Germinal center (tissue), 1 donor: ENCODE measurements at places on chromosomes 5 and 9.

GRCh38 chr9:122810306-122810946 lies 10.5 kb downstream of the OR1K1 start:
- peak; percentile 76 for DNase-seq

GRCh38 chr5:61274511-61274911 lies 57.5 kb upstream of the ZSWIM6 start:
- DNase-seq, result no peak

- DNase-seq, result no peak
Observed at GRCh38 chr5:174083056-174083827, 37.7 kb downstream of the NSG2 start.

DNA sequence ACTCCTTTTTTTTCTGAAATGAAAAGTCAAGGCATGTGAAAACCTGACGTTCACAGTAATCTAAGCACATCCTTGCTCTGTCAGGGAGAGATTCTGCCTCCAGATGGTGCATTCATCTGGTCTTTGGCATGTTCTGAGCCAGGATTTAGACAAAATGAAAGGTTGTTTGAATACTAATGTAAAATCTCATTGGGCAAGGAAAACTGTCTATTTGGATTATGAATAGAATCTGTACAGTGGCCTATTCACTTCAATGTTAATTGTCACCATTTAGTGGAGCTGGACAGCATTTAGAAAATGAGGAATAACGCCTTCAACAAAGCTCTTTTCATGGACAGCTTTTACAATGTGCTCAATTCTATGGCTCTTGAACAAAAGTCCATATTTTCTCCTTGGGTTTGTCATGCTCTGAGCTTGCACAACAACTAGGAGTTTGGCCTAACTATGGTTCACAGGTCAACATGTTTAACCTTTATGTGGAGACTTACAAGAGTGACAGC lies 28.9 kb downstream of the ARHGEF28 start:
- no peak for DNase-seq

- no peak for DNase-seq
Observed at GRCh38 chr5:63247651-63248050, 669.0 kb downstream of the LRRC70 start.

DNA sequence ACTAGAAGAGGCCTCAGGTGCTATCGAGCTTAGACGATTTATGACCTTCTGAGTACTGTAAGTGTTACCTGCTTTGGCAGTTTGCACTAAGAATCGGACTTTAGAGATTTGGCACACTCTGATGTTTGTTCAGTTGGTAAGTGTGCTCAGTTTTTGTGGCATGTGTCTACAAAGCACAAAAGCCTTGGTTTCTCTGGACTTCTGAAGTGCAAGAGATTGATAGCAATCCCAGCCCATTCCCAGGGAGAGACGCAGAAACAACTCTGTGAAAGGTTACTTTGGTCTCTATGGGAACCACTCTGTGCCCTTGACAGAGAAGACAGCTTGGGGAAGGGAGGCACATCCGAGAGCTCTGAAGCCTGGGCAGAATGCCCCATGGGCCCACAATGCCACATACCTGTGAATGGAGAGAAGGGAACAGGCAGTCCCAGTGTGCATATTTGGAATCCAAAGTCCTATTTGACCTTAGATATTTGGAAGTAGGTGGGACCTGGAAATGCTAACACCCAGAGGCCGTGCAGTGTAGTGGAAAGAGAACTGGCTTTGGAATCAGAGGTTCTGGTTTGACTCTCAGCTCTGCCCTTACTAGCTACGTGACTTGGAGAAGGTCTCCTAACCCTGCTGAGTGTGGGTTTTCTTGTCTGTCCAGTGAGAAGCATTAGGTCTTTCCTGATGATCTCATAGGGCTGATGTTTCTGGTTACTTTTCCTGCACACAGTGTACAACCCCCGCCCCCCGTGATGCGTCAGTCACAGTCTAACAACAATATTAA lies 194.3 kb upstream of the VLDLR start:
- DNase-seq, result no peak

DNA sequence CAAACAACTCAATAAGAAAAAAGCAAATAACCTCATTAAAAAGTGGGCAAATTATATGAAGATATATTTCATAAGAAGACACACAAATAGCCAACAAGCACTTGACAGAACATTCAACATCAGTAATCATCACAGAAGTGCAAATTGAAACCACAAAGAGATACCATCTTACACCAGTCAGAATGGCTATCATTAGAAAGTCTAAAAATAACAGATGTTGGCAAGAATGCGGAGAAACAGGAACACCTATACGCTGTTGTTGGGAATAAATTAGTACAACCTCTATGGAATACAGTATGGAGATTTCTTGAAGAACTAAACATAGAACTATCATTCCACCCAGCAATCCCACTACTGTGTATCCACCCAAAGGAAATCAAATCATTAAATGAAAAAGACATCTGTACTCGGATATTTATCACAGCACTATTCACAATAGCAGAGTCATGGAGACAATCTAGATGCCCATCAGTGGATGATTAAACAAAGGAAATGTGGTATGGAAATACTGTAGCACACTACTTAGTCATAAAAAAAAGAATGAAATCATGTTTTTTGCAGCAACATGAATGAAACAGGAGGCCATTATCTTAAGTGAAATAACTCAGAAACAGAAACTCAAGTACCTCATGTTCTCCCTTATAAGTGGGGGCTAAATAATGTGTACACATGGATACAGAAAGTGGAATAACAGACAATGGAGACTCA lies 106.8 kb upstream of the FST start:
- no peak for DNase-seq

GRCh38 chr9:113364951-113365350 lies 11.8 kb downstream of the HDHD3 start:
- no peak for DNase-seq

DNA sequence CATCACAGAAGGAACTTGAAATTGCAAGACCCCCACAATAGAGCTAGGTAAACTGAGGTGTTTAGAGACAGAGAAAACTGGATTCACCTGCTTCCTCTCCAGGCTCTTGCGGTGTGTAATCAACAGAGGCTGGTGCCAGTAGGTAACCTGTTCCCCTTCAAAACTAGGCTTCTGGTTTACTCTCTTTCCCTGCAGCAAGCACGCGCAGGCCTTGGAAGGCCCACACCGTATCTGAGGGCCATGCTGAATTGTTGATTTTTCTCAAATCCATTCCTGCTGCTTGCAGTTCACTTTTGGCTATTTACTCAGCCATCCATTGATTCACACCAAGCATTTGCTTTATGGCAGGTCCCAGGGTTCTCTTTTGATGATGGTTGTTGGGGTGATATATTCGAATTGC lies 667 bp upstream of the FRRS1L start:
- no peak for DNase-seq

DNA sequence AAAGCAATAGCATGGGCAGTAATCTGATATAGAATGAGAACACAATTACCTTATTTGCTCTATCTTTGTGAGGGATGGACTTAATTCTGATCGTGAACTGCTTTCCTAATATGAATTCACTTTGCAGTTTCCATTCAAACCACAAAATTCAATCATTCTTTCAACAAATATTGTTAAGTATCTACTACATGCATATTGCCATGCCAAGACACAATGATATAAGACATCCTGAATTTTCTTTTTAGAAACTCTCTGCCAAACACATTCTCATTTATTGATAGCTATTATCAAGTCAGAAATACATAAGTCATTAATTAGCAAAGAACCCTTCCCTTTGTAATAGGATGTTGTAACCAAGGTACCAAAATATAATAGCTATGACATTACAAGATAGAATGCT lies 121.6 kb upstream of the TARS1 start:
- no peak for DNase-seq

DNA sequence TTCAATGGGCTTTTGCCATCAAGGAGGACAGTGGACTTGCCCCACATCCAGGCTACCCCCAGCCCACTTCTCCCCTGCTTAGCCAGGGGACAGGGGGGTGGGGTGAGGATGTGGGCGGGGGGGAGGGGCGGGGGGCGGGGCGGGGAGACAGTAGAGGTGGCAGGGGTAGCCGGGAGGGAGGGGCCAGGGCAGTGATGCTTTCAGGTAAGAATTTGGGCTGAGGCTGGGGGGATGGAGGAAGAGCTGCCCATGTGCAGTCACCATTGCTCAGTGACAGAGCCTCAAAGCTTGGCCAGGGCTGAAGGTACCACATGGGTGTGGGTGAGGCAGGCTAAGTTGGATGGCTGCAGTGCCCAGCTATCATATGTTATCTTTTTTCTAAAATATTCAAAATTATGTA lies 40.7 kb upstream of the HNRNPA0 start:
- DNase-seq, result no peak

DNA sequence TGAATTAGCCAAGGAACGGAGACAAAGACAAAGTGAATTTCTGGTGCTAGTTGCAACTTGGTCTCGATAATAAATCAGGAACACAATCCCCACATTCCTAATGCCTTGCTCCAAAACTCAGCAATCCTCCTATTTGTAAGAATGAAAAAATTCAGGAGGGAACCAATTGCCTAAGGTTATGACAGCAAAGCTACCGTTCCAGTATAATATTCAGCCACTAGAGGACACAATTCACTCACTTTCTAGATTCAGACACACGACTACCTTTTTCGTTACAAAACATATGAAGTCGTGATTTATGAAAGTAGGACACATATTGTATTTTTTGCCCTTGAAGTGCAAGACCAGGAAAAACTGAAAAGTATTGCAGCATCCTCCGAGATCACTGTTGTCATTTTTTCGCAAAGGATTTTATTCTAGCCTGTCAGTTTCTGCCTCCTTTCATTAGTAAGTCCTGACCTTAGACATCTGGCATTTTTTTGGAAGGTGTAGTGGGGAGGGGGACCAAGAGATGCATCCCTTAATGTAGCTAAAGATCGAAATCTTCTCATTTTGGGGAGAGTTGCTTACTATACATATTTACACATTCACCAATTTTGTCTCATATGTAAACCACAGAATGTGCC lies 133.1 kb downstream of the DOCK8 start:
- DNase-seq, result no peak

- DNase-seq, result no peak
Observed at GRCh38 chr5:431711-432050, 11.3 kb upstream of the EXOC3 start.

DNA sequence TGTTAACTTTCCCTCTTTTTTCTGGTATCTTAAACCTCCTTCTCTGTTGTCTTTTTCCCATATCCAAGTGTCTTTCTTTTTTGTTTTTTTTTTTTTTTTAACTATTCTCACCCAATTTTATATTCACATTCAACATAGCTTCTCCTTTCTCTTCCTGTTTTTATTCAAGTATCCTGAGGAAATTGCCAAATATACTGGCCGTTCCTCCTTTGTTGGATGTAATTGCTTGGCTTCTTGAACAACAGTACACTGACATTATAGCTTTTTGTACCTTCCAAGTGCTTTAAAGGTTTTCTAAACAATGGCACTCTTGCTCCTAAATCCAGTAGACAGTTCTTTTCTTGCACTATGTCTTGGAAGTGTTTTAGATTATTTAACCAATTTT lies 1146.8 kb downstream of the MAT2B start:
- DNase-seq, result no peak
